ENCODE measurements at places on chromosomes 7 and 10.

DNA sequence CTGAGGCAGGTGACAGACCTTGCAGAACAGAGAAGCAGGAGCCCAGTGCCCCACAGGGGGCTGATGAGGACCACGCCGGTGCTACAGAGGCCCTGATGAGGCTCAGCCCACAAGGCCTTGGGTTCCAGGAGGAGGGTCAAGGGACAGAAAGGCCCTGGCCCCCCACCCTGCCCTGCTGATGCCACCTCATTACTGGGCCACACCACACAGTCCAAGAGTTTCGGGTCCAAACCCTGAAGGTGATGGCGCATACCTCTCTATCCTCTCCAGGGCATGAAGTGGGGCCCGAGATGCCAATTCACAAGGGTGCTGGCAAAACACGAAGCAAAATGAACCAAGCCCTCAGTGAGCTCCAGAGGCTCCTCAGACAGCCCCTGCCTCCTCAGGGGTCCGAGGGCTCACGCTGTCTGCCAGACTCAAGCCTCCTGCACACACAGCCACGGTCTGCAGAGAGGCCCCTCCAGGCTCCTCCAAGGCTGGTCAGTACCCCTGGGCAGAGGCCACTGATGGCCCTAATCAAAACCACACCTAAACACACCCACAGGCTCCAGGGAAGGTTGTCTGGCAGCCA, 32.3 kb downstream of the RASGEF1A start:
- H3K27me3 ChIP-seq: peaks cover 26% of the 10 kb centered on the region
- H3K4me1 ChIP-seq: peaks cover 7% of the 10 kb centered on the region
- no peak overlapping the region for H3K27ac ChIP-seq

GRCh38 chr7:130741331-130741995, 7.5 kb upstream of the KLF14 start:
- peaks cover 45% of the 10 kb centered on the region for H3K27me3 ChIP-seq
- no peaks in the 10 kb centered on the region for H3K4me1 ChIP-seq
- H3K27ac ChIP-seq: no peak overlapping the region
- H3K4me3 ChIP-seq: no peak overlapping the region
- no peaks in the 10 kb centered on the region for H3K36me3 ChIP-seq
- no peak for DNase-seq

DNA sequence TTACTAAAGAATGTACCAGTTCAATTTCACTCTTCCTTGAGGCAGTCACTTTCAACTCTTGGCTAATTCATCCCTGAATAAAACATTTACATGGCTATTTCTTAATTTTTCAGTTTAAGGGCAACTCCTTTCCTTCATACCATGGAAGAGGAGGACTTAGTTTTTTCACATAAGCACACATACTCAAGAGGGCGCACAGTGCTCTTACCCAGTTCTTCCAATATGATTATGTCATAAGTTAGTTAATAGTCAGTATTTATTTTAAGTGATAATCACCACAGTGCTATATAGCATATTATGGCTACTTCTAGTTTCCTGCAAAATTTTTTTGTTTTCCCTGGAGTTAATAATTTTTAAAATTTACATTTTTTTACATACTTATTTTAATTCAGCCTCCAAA, 58.6 kb downstream of the SND1 start:
- no peak for DNase-seq
- no peaks in the 10 kb centered on the region for H3K27me3 ChIP-seq
- H3K27ac ChIP-seq: no peak overlapping the region
- H3K36me3 ChIP-seq: peaks cover 6% of the 10 kb centered on the region

DNA sequence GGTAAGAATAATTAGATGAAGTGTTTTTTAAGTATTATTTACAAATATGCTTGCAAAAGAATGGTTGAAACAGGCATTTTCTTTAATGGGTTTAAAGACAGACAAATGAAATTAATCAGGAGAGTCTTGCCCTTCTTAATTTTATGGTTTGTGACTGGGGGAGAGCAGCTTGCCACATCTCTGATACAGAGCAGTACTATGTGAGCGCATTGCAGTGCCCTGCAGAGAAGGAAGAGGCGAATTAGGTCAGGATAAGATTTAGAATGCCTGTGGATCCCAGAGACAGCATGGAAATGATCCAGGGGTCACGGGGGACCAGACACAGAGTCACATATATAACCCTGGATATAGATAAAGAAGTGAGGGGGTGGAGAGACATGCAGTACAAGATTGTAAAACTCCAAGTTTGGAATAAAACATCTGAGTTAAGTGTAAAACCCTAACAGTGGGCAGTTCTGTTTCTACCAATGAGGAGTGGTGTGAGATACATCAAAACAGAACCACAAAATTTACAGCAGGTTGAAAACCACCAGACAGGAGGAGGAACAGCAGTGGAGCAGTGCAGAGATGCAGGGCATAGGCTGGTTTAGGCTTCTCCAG, 125.5 kb downstream of the FAM204A start:
- H3K36me3 ChIP-seq: no peaks in the 10 kb centered on the region
- no peaks in the 10 kb centered on the region for H3K4me1 ChIP-seq
- H3K27me3 ChIP-seq: peaks cover 2% of the 10 kb centered on the region
- no peak overlapping the region for H3K27ac ChIP-seq
- no peak for DNase-seq

DNA sequence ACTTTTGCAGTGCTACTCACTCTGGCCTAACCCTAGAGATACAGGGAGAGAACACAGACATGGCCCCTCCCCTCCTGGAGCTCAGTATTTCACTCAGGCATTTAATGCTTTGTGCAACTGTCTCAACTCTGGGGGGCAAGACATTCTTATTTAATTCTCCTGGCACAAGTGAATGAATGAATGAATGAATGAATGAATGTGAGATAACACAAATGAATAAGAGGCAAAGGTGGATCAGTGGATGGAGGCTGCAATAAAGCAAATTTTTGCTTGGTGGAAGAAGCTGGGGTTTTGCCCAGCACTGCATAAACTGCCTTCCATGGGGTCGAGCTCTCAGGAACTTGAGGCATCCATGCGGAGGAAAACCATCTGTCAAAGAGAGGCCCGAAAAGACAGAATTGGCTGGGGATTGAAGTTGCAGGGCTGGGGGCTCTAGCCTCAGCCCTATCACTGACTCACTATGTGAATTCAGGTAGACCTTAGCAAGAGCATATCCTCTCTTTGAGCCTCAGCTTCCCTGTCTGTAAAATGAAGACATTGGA, 441.4 kb upstream of the ZMIZ1 start:
- no peaks in the 10 kb centered on the region for H3K36me3 ChIP-seq
- no peak for DNase-seq
- no peak overlapping the region for H3K27ac ChIP-seq
- no peaks in the 10 kb centered on the region for H3K27me3 ChIP-seq

DNA sequence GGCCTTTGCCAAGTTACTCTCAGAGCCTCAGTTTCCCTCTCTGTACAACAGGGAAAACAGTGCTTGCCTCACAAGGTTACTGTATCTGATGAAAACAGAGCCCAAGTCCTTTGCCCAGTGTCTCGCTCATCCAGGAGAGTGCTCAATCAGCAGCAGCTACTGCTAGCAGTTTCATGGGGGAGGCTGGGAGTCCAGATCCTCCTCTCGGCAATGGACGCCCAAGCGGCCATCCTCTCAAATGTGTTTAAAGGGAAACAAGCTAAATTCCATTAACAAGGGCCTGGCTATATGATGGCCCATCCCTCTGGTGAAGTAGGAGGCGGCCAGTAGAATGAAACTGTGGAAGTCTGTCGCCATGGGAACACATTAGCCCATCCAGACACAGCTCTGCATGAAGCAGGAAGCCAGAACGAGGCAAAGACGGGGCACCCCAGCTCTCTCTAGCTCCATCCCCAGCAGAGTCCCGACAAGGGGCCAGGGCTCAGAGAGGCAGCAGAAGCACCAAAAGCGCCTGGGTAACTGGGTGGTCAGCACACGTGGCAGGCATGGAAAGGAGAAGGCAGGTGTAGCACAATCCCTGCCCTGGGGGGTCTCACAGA, 35.2 kb downstream of the FAM53B start:
- no peak overlapping the region for H3K4me3 ChIP-seq
- H3K36me3 ChIP-seq: peaks cover 34% of the 10 kb centered on the region

DNA sequence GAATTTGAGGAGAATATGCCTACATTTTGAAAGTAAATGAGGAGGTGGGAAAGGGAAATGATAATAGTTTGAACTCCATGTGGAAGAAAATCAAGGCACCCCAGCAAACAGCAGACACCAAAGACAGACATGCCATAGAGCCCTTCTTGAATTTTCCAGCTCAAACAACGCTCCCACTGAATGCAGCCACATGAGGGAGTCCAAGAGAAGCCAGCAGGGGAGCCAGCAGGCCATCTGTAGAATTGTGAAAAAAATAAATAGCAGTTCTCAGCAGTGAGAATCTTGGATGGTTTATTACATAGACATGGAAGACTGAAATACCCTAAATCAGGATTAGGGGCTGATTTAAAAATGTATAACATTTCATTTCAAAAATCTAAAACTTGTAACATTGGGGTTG, 1567.3 kb upstream of the LRRTM3 start:
- H3K4me1 ChIP-seq: no peaks in the 10 kb centered on the region
- H3K27ac ChIP-seq: no peak overlapping the region
- no peaks in the 10 kb centered on the region for H3K36me3 ChIP-seq

DNA sequence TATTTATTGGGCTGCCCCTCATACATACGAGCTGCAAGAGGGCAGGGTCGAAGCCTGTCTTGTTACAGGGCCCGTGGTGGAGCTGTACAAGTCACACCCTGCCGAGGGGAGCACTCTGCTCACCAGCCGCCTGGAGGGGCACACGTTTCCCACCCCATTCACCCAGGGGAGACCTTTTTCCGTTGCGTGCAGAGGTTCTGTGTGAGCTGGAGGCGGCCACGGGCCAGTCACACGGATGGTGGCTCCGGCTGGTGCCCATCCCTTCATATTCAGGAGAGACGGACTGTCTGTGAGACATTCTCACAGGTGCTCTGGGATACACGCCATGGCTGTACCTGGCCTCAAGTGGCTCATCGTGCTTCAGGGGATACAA, 47.9 kb upstream of the FAM20C start:
- no peak overlapping the region for H3K27ac ChIP-seq
- no peak for DNase-seq
- peaks cover 5% of the 10 kb centered on the region for H3K36me3 ChIP-seq
- H3K4me1 ChIP-seq: peaks cover 11% of the 10 kb centered on the region
- no peaks in the 10 kb centered on the region for H3K27me3 ChIP-seq

GRCh38 chr10:5840314-5841307, 27.4 kb upstream of the GDI2 start:
- H3K4me1 ChIP-seq: peaks cover 21% of the 10 kb centered on the region
- H3K4me3 ChIP-seq: peak overlapping the region; percentile 1
- DNase-seq: peak; percentile 7
- H3K27ac ChIP-seq: peak overlapping the region; percentile 70

DNA sequence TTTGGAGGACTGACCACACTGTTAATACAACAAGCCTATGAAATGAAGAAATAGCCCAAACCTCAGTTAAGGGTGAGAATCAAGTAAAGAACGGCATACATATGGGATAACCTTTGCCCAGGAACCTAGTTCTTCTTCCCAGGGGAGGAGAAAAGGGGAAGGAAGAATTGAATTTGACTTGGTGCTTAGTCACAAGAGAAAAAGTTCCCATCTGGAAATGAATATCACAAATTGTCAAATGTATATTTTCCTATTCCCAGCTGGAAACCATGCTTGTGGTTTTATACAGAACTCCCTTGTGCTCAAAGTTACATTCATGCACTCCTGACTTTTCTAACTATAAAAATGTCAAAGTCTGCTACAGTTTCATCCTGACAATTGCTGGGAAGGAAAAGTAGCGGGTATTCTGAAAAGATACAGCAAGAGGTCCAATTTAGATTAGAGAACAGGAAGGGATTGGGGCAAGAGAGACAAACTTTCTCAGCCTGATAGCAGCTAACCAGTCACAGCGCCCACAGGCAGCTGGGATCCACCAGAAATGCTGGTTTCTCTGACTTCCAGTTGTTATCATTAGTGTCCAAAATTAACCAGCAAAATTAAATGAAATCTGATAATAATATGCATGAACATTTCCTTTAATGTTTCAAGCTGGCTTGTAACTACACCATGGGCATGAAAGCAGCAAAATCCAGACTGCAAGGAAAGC, 18.6 kb upstream of the GSAP start:
- no peak overlapping the region for H3K4me3 ChIP-seq
- H3K4me1 ChIP-seq: peaks cover 5% of the 10 kb centered on the region
- no peak overlapping the region for H3K27ac ChIP-seq
- DNase-seq: no peak

DNA sequence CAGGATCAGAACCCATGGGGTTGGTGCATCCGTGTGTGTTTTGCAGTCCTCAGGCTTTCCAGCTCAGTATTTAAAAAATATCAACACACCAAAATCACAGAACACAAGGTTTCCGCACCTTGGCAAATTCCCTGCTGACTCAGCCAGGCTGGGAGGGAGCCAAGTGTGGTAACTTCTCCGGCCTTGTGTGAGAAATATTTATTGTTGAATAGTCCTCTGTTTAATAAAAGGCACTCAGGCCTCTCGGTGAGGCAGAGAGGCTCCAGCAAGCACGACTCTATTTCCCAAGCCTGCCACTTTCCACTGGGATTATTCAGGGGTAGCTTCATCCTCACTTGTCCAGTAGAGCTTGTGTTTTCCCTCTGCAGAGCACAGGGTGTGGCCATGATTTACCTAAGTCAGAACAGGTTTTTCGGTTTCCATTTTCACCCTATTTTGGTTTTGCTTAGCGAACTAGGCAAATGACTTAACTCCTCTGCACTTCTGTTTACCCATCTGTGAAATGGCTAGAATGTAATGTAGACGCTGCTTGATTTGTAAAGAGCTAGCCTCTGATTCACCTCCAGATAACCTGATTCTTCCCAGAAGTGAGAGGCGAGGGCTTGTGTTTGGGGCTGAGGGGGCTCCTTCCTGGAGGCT, 13.0 kb upstream of the CHST15 start:
- no peaks in the 10 kb centered on the region for H3K36me3 ChIP-seq
- no peak for DNase-seq
- H3K27me3 ChIP-seq: peaks cover 2% of the 10 kb centered on the region
- no peak overlapping the region for H3K4me3 ChIP-seq

- H3K4me1 ChIP-seq: peaks cover 3% of the 10 kb centered on the region
- no peak overlapping the region for H3K27ac ChIP-seq
- H3K36me3 ChIP-seq: no peaks in the 10 kb centered on the region
These were observed 178.1 kb downstream of the ADAM12 start for GRCh38 chr10:126210051-126210651.

DNA sequence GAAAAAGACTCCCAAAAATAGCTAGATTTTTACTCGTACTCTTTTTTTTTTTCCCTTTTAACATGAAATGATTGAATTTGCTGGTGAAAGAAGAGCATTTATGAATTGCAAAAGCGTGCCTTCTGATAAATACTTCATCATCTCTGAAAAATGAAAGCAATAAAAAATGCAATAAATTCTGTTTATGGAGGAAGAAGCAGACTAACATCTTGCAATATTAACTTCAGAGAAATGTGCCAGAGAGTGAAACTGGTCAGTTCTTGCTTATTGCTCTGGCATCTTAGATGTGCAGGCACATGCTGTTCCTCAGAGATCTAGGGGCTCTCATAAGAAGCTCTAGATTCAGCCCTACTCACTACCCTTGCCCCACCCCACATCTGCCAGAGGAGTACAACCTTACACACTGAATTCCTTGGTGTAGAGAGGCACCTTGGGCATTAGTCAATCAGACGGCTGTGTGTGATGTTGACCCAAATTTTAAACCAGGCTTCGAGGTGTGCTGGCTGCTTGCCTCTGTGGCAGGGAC, 891.1 kb upstream of the GHITM start:
- no peak overlapping the region for H3K4me3 ChIP-seq
- H3K36me3 ChIP-seq: no peaks in the 10 kb centered on the region
- no peaks in the 10 kb centered on the region for H3K27me3 ChIP-seq
- H3K27ac ChIP-seq: no peak overlapping the region
- H3K4me1 ChIP-seq: no peaks in the 10 kb centered on the region

- no peaks in the 10 kb centered on the region for H3K36me3 ChIP-seq
- DNase-seq: peak; percentile 16
- H3K27ac ChIP-seq: no peak overlapping the region
- no peaks in the 10 kb centered on the region for H3K27me3 ChIP-seq
- H3K4me1 ChIP-seq: no peaks in the 10 kb centered on the region
These were observed 642.0 kb upstream of the PFKP start for GRCh38 chr10:2425320-2425719.

Measured in spinal cord (tissue), 10 donors.